Neuronal stem cell (in vitro differentiated cells): ENCODE measurements at places on chromosomes 11 and 22.
A peak's percentile ranks its signal among the peaks of the same experiment; 100 is the strongest.

- DNase-seq, result no peak
Observed at GRCh38 chr11:113839842-113840241, 35.5 kb downstream of the USP28 start.

GRCh38 chr11:132174362-132175255 lies 804.2 kb downstream of the NTM start:
- DNase-seq, result no peak

GRCh38 chr11:48109046-48109666 lies 107.5 kb upstream of the OR4B1 start:
- DNase-seq, result no peak

DNA sequence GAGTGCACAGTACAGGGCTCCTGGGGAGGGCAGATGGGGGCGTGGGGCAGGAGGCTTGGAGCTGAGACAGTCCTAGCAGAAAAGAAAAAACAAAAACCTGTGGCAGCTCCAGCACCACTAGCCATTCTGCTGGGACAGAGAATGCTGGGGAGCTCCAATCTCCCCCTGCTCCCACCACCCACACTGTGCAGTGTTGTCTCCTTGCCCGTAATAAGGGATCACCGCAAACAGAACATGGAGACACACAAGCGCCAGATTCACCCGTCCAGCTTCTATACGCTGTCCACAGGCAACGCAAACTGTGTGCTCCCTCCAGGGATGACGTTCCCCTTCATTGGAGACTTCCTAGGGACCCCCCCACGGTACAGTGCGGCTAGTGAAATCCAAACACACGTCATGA lies 31.4 kb downstream of the OPCML start:
- no peak for DNase-seq

DNA sequence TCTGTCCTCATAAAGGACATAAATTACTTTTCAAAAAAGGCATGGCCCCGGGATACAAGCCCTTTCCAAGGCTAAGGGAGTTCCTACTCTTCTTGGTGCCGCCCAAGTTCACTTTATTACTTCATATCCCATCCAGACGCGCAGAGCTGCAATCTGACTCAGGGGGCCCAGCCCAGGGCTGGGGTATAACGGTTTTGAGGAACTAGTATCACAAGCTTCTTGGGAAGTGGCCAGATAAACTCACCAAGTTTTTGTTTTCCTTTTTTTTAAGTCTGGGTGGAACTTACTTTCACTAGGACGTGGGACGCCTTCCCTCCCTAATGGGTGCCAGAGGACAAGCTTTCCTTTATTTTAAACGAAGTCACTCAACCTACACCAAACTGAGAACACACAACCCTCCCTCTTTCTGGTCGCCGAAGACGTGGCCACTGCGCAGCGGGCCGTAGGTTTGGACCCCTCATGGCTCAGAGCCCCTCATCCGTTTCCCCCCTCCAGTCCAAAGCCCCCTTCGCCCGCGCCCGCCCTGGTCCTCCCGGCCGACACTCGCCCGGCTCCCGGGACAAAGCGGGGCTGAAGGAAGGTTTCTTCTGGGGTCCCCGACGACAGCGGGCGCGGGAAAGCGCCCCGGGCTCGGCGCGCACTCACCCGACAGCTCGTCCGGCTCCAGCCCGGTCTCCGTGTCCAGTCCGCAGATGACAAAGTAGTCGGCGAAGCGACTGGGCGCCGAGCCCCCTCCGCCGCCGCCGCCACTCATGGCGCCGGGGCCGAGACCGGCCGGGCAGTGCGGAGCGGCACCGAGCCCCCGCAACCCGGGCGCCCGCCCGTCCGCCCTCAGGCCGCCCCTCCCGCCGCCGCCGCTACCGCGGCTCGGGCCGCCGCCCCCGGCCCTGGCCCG lies 587 bp downstream of the DENND5A start:
- peak; percentile 31 for DNase-seq

DNA sequence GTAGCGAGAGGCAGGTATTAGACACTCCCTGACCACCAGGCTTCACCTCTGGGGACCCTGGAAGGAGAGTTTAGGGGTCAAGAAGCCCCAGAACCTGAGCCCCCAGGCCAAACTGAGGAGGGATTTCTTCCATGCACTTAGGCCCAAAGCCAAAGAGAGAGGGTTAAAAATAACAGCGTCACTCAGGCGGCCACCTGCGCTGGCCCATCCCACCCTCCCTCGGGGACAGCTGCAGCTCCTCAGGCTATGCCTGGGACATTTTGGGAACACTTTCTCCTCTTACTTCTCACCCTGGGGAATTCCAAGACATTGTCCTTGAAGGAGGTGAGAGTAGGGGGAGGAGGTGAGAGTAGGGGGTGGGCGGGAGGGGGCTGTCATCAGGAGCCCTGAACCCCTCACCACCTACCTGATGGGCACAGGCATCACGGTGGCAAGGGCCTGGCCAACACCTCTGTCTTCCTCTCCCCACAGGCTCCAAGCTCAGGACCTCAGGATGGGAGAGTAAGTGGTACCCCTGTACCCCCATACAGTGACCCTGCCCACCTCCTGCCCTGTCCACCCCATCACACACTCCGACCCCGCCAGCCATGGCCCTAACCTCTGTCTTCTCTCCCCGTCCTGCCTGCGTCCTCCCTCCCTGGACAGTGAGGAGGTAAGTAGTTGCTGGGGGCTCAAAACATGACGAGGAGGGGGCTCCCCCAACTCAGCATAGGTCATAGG lies 583 bp downstream of the TNNI2 start:
- DNase-seq, result no peak

DNA sequence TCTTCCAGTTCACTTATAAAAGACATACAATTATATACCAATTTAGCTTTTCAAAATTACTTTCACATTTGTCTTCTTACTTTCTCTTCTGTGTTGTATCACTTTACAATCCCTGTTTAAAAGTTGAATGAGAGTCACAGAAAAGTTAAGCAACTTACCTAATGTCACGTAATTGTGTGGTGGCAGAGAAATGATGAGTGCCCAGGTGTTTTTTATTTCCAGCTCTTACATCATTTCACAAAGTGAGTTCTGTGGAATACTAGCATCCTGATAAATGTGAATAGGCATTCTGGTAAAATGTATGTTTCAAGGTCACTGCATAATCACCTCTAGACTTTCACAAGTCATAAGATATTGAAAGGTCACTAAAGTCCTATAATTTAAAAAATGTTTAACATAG lies 133.0 kb upstream of the FIBIN start:
- no peak for DNase-seq
